Stimulated activated naive CD4-positive, alpha-beta T cell (primary cell): ENCODE measurements at places on chromosomes 4 and X.
A peak's percentile ranks its signal among the peaks of the same experiment; 100 is the strongest.

DNA sequence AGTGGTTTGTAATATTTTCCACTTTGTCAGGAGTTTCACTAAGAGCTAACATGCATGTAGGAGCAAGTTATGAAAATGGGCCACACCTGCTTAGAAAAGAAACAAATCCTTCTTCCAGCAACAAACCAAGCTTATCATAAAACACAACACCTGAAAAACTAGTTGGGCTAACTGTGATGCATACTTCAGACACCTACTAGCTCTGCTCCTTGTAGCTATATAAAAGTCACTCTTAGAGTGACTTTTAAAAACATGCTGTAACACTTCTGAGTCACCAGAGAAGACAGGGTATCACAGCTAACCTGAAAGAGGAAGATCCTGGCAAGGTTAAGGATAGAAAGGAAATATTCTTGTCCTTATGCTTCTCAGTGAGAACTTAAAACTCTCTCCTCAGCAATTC lies 3.6 kb upstream of the SLAIN2 start:
- no peak for DNase-seq

DNA sequence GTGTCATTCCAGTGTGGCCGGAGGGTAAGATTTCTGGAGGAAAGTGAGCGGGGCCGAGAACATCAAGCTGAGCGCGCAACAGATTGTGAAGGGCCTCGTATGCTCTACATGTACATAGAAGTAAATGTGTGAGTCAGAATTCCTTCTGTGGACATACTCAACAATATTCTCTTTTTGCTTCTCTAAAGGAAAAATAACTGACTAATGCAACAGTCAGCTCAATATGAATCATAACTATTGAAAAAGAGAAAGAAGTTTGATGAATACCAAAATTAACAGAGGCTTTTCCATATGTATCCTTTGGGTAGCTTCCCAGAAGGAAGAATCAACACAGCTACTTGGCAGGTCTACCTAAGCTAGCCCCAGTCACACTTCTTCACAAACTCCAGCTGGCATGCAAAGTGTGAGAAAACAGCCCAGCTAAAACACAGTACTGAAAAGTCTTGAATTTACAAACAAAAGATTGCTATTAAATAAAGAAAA lies 87.5 kb upstream of the ZFP42 start:
- no peak for DNase-seq

GRCh38 chrX:131802836-131803626 lies 220.1 kb upstream of the STK26 start:
- peak; percentile 0 for DNase-seq

DNA sequence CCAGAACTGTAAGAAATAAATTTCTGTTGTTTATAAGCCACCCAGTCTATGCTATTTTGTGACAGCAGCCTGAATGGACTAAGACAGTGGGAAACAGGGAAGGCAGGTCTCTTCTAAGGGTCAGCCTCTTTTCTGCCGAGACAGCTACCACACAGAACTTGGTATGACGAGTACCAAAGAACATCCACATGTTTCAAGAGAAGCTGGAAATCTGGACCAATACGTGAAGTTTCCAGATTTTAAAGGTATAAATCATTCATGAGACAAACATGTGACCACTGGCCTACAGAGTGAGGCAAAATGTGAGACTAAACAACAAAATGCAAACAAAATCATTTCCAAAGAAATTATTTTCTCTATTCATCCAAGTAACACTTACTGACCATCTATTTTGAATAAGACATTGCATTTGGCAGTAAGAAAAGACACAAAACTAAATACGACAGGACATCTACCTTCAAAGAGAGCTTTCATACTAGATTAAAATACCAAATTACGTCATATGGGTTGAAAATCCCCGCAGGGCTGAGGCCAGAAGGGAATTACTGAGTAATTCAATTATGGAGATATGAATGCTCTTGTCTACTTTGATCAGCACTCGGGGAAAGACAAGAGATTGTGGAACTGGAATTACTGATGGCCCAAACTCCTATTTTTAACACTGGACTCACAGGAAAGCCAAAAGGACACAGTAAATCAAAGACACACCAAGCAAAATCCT lies 7.2 kb downstream of the SCARB2 start:
- no peak for DNase-seq

GRCh38 chr4:123874063-123874462 lies 477.5 kb downstream of the SPRY1 start:
- no peak for DNase-seq

DNA sequence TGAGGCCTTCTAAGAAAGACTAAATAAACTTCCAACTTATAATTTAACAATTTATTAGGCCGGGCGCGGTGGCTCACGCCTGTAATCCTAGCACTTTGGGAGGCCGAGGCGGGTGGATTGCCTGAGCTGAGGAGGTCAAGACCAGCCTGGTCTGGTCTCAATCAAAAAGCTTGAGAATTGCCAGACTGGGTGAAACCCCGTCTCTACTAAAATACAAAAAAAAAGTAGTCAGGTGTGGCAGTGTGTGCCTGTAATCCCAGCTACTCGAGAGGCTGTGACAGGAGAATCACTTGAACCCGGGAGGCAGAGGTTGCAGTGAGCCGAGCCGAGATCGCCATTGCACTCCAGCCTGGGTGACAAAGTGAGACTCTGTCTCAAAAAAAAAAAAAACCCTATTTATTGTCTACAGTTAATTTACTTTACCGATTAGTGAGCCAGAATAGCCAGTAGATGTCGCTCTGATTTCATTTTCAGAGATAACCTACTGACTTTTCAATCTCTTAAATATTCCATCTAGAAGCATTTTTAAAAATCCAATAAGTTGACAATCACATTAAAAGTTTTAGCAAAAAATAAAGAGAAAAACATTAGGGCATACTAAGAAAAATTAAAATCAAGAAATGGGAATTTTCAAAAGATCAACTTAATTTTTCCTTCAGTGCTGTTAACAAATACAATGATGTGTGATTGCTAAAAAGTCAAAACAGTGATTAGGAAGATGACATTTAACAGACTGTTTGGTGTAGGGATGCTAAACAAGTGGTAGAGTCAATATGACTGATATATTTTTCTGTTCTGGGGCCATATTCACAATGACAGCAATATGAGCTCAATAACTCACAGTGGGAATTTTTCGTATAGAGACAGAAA lies 4.3 kb upstream of the SHROOM3 start:
- DNase-seq = no peak

- DNase-seq = no peak
Observed at GRCh38 chrX:150355913-150356312, 7.2 kb upstream of the MAMLD1 start.

DNA sequence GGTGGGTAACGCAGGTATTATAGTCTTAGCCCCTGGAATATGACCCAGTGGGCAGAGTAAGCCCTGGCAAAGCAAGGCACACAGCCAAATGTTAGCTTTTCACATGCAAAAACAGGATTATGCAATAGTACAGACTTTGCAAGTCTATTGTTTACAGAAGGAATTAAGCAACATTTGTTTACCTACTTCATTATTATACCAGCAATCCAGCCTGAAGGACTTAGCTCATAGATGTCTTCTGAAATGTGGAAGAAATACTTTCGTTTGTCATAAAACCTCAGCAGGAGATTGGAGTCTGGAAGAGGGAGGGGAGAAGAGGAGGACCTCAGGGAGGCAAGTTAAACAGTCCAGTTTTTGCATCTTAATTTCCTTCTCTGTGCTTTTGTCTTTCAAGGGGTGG lies 226.7 kb upstream of the CENPE start:
- DNase-seq = no peak

- no peak for DNase-seq
Observed at GRCh38 chrX:83185010-83185409, 323.1 kb upstream of the POU3F4 start.
